ENCODE measurements at places on chromosomes 5 and 9. TPM values are rescaled to one million over a fixed set of nuclear protein-coding genes. Genes with fewer than 3 reads are reported as not detected.

Gene MAST4
- 38.3 TPM for total RNA-seq

Gene IRX2
- total RNA-seq = not detected

Gene MPDZ
- total RNA-seq = not detected

Gene PCDHB2
- total RNA-seq = not detected

Gene ZNF618
- total RNA-seq = 0.62 TPM

Gene TAF1L
- not detected for total RNA-seq

Gene SCGB3A2
- total RNA-seq = not detected

Gene FBP1
- 1.3 TPM for total RNA-seq

Gene IL4
- 1.2 TPM for total RNA-seq

Gene PCDHGA4
- total RNA-seq = 0.26 TPM

Gene DMRT2
- total RNA-seq = not detected

Gene HTR4
- not detected for total RNA-seq

Gene C9orf153
- total RNA-seq = not detected

Gene PLCXD3
- not detected for total RNA-seq

Gene COQ4
- 29.4 TPM for total RNA-seq

Gene MTAP
- 67.1 TPM for total RNA-seq

Gene EIF4E1B
- not detected for total RNA-seq

Gene PTBP3
- 125 TPM for total RNA-seq

Gene BARHL1
- total RNA-seq = not detected

DNA sequence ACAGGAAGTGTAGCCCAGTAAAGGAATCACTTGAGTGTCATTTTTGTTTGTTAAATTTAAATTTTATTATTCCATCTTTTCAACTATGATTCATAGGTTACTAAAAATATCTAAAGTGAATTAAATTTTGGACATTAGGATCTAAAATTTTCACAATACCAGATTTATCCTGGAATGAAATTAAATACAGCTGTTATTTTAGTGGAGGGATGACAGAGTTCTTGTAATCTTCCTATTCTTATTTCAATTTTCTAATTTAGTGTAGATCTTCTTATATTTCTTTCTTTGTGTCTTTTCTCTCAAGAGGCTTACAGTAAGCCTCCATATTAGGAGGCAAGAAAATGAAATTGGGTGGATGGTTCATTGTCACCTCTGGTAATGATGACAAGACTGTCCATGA is 167.9 kb upstream of the TNC start:
- no peak for DNase-seq

DNA sequence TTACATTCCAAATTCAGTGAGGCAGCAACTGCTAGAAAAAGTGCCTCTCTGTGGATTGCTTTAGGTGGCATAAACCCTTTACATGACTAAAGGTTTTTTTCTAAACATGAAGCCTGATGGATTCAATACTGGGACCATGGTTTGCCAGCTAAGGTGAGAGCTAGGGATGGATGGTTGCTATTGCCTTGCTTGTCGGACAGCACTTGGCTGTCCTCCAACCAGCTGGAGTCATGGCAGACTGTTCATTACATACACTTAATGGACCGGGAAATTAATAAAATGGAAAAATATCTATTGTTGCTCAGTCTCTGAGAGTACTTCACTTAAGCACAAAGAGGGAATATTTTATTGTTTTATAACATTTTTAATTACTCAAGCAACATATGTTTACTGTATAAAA is 116.9 kb upstream of the TRPC7 start:
- DNase-seq = no peak

GRCh38 chr5:98206566-98206965 is 566.9 kb upstream of the RGMB start:
- no peak for DNase-seq

DNA sequence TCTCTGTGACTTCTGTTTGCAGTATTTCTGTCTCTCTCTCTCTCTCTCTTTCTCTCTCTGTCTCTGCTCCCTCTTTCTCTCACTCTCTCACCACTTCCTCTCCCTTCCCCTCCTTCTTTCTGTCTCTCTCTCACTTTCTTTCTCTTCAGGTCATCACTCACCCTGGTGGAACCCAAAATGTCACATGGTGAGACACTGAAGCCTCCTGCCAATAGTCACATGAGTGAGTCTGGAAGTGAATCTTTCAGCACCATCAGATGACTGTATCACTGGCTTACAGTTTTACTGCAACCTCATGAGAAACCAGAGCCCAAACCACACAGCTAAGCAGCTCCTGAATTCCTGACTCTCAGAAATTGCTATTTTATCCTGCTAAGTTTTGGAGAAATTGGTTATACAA is 414.6 kb downstream of the CAAP1 start:
- no peak for DNase-seq

DNA sequence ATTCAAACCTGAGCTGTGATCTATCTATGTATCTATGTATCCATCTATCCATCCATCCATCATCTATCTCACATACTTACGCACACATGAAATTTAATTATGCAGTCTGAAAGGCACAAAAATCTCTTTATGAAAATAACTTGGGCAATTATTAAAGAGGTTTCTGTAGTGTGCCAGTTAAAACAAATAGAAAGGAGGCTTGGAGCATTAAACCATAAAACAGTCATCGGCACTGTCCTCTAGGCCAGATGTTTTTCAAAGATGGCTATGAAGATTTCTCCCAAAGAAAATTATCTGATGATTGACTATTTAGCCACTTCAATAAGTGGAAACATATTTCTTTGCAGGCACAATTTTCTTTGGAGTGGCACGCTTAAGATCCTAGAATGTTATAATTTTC is 392.5 kb upstream of the RPS23 start:
- no peak for DNase-seq

DNA sequence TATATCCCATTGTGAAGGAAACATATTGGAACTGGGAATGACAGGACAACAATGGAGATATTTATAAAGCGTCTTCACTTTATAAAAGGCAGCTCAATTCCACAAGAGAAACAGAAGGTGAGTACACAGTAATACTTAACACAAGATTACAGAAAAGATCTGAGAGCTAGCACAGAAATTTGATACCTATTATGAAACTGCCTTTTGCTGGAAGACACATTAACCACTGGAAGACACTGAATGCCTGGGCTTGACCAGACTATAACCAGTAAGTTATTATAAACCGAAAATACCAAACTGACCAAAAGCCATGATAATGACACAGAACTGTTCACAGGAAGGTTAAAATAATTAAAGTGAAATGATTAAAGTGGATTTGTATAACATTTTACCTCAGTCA is 195.4 kb downstream of the NR2F1-AS1 start:
- DNase-seq = no peak

- peak; percentile 40 for DNase-seq
These were observed 31.7 kb downstream of the PRRX2 start for GRCh38 chr9:129696944-129697655.

DNA sequence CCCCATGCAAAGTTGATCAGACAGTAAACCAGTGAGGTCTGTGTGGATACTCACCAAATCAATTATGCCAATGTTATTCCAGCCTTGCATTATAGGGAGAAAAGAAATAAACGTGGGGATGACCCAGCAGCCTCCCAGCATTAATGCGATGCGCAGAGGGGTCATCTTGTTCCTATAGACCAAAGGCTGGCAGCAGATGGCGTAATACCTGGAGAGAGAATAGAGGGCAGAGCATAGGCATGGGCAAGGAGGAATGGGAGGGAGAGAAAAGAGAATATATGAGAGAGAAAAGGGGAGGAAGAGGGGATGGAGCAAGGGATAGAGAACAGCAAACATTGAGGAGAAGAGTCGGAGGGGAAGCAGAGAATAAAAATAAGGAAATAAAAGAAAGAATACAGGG is 131.2 kb downstream of the HTR4 start:
- no peak for DNase-seq

GRCh38 chr5:146722361-146722779 is 156.2 kb downstream of the PPP2R2B start:
- DNase-seq = no peak

GRCh38 chr5:38790891-38791290 is 54.9 kb upstream of the OSMR start:
- no peak for DNase-seq

GRCh38 chr5:56668996-56669395 is 146.4 kb upstream of the MAP3K1 start:
- no peak for DNase-seq

DNA sequence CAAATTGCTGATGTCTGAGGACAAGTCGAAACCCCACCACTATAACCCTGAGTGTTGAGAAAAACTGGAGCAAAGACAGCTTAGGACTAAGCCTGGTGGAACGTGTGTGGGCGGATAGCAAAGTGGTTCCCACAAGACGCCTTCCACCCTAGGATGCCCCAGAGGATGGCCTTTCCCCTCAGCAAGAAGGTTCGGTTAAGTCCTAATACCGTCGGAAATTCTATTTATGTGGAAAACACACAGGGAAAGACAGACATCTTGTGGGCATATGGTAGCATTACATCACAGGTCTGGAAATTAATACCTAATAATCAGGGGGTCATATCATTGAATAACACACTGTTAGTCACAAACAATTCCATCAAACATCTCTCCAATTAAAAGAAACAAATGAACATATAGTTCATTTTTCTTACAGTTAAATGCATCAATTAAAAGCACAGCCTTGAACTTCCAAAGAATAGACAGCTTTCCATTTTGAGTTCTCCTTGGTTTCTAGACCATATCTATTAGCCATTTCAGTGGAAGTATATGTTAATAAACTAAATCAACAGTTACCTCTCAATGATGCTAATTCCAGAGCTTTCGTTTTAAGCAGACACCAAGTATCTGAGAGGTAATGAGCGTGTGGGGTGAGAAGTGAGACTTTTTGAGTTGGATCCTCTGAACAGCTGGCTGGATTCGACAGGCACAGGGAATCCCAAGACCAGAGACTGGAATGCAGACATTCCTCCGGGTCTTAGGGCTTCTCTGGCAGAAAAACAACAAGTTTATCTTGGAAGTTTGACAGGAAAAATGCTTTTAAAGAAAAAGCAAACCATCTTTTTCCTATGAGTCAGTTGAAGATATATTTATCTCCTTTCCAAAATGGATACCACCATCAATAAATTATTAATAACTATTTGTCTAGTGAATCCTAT is 2.9 kb upstream of the ICE1 start:
- no peak for DNase-seq

- no peak for DNase-seq
These were observed 110.5 kb upstream of the PRSS3 start for GRCh38 chr9:33684831-33685230.

GRCh38 chr9:92971121-92971520 is 23.8 kb downstream of the FGD3 start:
- DNase-seq = no peak

GRCh38 chr5:171129308-171129707 is 179.7 kb upstream of the TLX3 start:
- no peak for DNase-seq

- DNase-seq = no peak
These were observed 93.4 kb downstream of the MPDZ start for GRCh38 chr9:13186091-13186490.

GRCh38 chr5:79074641-79075040 is 5.1 kb downstream of the BHMT2 start:
- no peak for DNase-seq

GRCh38 chr5:166916021-166916420 is 1375.4 kb upstream of the WWC1 start:
- DNase-seq = no peak

DNA sequence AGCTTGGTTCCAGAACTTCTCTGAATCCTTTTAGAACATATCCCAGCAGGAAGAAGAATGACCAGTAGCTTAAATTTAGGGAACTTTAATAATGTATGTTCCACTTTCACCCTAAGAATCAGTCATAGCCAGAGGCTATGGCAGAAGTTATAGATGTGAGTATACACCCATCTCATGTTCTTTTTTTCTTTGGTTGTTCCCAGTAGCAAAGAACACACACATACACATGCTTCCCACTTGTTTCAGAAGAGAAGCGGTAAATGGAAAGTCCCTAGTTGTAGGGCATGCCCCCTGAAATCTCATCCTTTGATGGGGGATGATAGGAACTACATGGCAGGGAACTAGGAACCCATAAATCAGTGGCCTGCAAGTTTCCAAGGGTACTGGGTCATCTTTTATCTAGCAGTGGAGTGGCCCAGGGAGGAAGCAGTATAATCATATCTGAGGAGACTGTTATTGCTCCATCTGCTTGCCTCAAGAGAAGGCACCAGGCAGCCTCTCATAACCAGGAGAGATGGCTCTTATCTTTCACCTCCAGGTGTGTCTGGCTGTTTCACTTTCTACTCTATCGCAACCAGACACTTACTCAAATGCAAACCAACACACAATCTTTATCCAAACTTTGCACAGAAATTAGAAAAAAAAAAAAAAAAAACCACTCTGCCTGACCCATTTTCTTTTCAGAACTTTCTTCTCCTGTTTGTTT is 109.5 kb downstream of the SNCAIP start:
- no peak for DNase-seq

- no peak for DNase-seq
These were observed 499.0 kb downstream of the SEMA5A start for GRCh38 chr5:9046756-9047481.

DNA sequence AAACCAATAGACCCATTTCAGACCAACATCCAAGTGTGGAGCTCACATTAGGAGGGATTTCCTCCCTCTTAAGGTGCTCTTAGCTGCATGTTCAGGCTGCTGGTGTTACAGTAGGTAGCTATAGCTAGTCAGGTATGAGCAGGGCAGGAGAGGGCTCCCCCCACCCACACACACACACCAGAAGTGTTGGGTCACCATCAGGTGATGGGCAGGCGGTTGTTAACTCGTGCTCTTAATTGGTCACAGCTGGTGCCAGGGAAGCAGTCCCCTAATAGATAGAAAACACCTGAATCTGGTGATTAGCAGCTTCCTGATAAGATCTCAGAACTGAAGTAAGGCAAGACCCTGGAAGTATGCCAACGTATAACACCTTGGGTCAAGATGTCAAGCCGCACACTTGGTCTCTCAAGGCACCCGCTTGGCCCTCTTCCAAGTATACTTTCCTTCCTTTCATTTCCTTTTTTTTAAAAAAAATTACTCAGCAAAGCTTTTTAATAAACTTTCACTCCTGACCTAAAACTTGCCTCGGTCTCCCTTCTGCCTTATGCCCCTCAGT is 532.4 kb downstream of the DNAH5 start:
- DNase-seq = no peak

- no peak for DNase-seq
These were observed 14.5 kb upstream of the KCNMB1 start for GRCh38 chr5:170403675-170404074.

All from activated T-cell treated with anti-CD3 and anti-CD28 coated beads, Interleukin-2, amount 50 U/mL, for 72 hours (primary cell).